ENCODE measurements at places on chromosomes 2 and 18.
A peak's percentile ranks its signal among the peaks of the same experiment; 100 is the strongest.

- peak; percentile 20 for DNase-seq
These were observed 148.8 kb upstream of the SRD5A2 start for GRCh38 chr2:31729442-31730092.

DNA sequence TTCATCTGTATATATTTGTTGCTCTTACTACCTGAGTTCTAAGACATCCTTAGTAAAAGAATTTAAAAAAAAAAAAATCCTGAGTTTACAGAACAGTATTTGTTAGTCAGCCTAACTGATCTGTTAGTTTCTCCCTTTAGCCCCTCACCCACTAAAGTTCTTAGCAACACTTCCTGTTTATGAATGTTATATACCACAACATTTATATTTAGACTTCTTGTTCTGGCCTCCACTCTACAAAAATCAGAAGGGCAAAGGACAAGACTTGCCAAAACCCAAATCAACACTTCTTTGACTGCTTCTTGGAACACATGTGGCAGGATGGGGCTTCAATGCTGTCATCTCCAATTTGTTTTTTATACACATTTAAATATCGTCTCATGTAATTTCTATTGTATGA lies 71.1 kb downstream of the MGAT5 start:
- DNase-seq, result no peak

GRCh38 chr2:100683231-100683630 lies 120.4 kb downstream of the PDCL3 start:
- no peak for DNase-seq

DNA sequence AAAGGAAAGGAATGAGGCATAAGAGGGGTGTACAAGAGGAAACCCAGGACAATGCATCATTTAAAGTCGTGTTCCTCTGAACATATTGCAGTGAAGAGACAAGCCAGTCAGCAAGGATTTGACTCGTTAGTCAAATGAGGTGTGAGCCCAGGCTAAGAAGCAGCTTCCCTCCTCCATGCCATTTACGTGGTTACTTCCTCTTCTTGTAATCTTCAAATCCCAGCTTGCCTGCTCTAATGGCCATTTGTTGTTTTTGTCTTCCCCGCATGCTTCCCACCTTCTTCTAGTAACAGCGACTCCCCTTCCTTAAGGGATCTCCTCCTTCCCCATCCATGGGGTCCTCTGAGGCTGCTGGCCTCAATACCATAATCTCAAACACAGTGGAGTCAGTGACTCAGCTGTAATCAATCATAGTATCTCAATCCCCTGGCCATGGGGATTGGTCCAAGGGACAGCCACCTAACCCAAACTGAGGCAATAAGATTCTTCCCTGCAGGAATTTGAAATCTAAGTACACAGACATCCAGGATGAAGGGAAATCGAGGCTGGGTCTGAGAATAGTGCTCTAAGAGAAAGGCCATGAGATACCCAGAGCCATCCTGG lies 37.6 kb downstream of the SLC14A1 start:
- no peak for DNase-seq

DNA sequence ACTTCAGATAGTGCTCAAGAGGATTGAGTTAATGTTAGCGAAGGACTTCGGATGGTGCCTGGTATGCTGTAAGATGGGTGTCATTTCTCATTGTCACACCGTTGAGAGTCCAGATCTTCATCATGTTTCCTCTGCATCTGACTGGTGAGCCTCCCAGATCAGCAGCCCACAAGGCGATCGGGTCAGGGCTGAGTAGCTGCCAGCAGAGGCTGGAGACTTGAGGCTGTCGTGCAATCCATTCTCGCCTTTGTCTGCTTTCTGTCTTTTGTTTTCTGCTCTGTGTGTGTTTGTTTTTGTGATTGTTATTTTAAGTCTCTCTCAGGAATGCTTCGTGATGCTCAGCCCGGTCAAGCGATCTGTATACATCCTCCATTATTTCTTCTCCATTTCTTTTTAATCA lies 95.8 kb downstream of the TGOLN2 start:
- no peak for DNase-seq

GRCh38 chr2:174693344-174693743 lies 70.9 kb downstream of the CHRNA1 start:
- DNase-seq, result no peak

- no peak for DNase-seq
These were observed 180.3 kb upstream of the TCF4 start for GRCh38 chr18:55768255-55768654.

DNA sequence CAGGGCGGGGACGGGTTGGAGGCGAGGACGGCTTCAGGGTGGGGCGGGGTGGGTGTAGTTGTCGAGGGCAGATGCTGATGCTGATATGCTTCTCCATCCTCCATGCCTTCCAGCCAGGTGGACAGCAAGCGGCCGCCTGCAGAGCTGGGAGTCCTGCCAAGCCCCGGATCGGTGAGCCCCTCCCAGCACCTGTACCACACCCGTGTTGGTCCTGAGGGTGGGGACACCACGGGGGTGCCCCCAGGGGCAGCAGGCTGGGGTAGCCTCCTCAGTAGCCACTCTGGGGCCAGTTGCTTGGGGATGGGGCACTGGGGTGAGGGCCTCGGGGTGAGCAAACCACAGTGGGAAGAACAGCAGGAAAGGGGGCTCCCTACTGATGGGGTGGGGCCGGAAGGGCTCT lies 2.6 kb downstream of the ANO7 start:
- no peak for DNase-seq

DNA sequence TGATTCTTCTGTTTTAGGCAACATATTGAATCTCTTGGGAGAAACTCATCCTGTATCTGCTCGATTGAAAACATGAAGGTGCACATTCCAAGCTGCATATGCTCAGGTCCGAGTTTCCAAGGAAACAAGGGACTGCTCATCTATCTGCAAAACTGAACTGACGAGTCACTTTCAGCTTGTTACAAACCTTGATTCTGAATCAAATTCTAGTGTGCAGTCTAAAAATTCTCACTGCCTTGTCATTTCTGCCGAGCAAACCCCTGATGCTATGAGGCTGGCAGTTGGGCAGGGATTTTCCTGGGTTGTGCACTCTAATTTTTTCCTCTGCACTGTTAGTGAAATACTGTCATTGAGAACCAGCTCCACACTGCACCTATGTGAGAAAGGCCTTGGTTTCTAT lies 101.3 kb upstream of the ETAA1 start:
- no peak for DNase-seq

GRCh38 chr2:64655018-64655664 lies 1.4 kb upstream of the SERTAD2 start:
- DNase-seq, result no peak

GRCh38 chr2:64453770-64454385 lies at the start of gene LGALSL:
Gene LGALSL (plus strand): TSS chr2:64454162. CDS start chr2:64454546, 384 bp downstream.
- no peak for DNase-seq

DNA sequence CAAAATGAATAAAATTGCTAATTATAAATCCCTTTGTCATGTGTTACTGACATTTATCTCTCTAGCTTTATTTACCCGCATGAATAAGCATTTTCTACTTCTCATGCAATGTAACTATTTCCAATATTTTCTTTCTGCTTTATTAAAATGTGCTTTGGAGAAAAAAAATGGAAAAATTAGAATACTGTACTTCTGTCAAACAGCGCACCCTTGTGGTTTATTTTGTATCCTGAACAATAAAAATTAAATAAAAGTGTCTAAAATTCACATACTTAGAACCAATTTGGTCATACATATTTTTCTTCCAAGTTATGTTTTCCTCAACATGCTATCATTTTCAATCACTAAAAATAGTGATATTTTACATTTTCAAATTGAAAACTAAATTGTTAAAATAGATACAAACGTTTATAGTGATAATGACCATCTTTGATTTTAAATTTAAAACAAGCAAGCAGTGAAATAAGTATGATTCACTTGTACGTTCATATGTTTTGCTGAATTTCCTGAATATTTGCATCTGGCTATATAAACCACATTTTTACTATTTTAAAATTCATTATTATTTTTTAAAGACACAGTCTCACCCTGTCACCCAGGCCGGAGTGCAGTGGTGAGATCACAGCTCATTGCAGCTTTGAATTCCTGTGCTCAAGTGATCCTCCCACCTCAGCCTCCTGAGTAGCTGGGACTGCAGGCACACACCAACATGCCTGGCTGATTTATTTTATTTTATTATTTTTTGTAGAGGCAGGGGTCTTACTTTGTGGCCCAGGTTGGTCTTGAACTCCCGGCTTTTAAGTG lies 95.9 kb upstream of the GRB14 start:
- no peak for DNase-seq

DNA sequence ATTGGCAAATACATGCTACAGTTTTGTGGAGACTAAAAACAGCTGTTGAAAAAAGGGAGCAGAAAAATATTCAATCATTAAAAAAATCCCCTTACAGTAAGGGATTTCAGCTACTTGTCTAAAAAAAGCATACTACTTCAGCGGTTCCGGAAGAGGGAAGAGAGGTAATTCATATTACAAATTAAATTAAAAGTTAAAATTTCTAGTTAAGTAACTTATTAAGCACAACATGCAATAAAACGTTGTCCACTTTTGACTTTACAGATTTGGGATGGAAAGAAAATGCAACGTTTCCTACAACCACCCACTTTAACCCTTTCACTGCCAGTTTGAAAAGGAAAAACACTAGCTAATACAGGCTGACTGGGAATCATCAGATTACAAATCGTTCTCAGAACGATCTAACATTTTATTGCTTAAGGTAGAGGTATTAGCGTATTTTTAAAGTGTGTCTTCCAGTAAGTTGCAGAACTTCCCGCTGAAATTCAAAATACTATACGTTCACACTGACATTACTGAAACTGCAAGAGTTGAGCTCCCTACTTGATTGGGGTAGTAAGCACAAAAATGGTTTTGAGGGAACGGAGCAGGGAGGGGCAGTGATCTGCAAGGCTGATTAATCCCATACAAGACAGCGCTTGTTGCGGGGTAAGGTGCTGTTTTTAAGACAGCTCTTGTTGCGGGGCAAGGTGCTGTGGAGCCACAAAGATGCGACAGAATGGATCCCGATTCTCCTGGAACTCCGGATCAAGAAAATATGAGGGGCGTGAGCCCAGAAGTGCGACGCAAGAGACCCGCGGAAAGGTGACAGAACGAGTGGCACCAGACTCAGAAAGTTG lies 743 bp downstream of the HADHA start:
- DNase-seq, result no peak

DNA sequence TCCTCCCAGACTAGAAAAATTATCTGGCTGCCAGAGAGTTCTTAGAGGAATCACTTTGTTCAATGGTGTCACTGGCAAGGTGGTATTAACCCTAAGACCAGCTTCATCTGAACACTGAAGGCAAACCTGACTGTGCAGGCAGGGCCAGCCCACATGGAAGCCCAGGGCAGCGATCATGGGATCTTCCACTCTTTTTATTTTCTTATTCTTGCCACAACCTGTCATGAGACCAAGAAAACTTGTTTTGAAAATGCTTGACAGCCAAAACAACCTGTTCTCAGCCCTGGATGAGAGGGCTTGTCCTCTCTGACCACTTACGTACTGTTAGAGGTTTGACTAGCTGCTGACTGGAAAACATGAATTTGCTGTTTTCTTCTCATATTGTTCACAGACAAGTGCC lies 75.3 kb upstream of the FOSL2 start:
- no peak for DNase-seq

GRCh38 chr2:165567273-165567672 lies 97.8 kb downstream of the CSRNP3 start:
- peak; percentile 79 for DNase-seq

DNA sequence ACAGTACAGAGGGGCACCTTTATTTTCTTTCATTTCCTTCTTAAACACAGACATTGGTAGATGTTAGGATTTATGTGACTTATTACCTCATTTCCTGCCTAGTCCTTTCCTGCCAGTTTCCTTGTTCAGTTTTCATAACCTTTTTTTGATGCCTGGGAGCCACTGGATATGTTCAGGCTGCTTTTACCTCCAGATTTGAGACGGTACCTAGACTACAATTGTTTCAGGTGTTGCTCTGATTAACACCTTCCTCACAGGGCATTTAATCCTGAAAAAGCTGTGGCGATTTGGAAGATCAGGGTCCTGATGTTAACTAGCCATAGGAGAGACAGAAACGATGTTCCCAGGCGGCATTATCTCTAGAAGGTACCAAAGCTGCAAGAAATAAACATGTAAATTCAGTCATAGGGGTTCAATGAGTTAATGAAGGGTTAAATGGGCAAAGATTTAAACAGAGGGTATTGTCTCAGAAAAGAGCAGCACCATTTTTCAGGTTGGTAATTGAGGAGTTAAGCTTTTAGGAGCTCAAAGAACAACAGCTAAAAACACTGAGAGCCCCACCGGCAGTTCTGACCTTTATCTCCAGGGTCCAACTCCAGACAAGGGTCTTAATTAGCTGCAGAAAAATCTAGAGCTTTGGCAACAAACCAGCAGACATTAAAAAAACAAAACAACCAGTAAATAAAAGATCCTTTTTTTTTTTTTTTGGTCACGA lies 93.3 kb downstream of the HRH4 start:
- DNase-seq, result no peak

DNA sequence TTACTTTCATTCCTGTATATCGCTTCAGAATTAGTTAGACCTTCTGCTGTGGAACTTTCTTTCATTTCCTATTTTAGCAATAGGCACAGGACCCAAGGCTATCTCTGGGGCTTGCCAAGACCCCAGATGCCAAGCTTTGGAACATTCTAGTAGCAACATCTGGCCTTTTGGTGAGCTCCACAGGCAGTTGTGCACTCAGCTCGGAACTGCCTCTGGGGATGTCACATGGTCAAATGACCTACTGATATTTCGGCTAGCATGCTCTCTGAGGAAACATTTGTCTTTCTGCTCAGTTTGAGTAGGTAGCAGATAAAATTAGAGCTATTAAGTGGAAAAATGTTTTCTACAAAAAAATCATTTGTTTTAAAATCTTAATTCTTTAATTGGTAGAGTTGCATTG lies 76.6 kb upstream of the ITGA4 start:
- no peak for DNase-seq

- DNase-seq, result no peak
These were observed 202.8 kb upstream of the TWIST2 start for GRCh38 chr2:238645095-238645494.

GRCh38 chr2:113060396-113060795 lies 1.4 kb downstream of the IL36RN start:
- DNase-seq, result no peak

GRCh38 chr2:151289972-151290866 lies 751 bp upstream of the NMI start:
- no peak for DNase-seq

DNA sequence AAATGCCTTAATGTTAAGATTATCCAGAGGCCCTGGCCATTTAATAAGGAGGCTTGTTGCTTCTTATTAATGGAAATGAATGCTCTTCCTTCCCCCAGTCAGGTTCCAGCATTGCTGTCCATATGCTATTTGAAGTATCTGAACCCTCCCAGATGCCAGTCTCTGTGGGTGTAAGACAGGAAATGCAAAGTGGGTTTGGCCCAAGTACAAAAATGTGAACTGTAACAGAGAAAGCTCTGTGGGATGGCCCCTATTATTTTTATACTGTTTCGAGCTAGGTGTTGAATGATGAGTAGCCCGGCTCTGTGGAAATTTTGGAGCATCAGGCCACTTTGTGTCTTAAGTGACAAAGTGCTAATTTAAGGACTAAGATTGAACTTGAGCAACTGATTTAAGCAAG lies 141.0 kb downstream of the UXS1 start:
- DNase-seq, result no peak

DNA sequence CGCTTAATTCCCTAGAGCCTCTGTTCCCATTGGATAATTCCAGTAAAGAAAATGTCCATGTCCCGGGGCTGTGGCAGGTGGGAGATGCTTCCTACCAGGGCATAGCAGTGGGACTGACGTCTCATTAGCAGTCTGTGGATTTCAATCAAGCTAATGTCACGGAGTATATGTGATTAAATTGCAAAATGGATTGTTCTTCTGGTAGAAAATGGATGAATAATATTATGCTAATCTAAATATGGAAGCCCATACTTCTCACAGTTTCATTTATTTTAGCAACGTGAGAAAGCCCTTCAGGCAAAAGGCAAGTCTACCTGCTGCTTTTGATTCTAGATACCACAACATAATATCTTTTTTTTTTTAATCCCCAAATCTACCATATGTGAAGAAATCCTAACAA lies 185.5 kb downstream of the DNER start:
- no peak for DNase-seq
